ENCODE measurements at places on chromosomes 7 and 10. TPM values are rescaled to one million over a fixed set of nuclear protein-coding genes. Genes with fewer than 3 reads are reported as not detected.
A peak's percentile ranks its signal among the peaks of the same experiment; 100 is the strongest.

Gene FEZF1
- total RNA-seq = not detected

Gene WDR86
- total RNA-seq = 0.59 TPM

DNA sequence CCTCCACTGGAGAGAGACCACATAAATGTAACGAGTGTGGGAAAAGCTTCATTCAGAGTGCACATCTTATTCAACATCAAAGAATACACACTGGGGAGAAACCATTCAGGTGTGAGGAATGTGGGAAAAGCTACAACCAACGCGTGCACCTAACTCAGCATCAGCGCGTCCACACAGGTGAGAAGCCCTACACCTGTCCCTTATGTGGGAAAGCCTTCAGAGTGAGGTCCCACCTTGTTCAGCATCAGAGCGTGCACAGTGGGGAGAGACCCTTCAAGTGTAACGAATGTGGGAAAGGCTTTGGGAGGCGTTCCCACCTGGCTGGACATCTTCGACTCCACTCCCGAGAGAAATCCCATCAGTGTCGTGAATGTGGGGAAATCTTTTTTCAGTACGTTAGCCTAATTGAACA, 20.6 kb downstream of the FAM200A start:
- H3K4me3 ChIP-seq = no peak overlapping the region
- H3K27ac ChIP-seq = no peak overlapping the region
- no peaks in the 10 kb centered on the region for H3K4me1 ChIP-seq
- peaks cover 11% of the 10 kb centered on the region for H3K36me3 ChIP-seq
- H3K27me3 ChIP-seq = no peaks in the 10 kb centered on the region

Gene ZNF746
- 21.3 TPM for total RNA-seq

DNA sequence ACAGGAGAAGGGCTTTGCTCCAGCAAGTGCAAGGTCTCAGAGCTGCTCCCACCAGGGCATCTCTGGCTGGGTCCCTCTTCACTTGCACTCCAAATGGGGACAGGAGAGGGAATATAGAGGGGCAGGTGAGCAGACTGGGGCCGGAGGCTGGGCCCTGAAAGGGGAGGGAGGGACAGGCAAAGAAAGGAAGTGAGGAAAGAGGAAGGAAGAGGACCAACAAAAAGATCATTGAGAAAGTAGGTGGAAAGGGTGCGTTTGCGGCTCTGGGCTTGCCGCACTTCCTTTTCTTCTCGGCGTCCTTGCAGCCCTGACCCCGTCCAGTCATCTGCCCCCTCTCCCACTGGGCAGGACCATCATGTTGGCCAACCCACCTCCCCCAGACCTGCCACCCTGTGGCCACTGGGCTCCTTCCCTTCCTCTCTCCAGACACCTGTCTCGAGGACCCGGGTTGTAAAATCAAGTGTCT, 14.0 kb downstream of the ITPRIP start:
- peaks cover 97% of the 10 kb centered on the region for H3K4me1 ChIP-seq
- H3K27ac ChIP-seq = no peak overlapping the region
- no peaks in the 10 kb centered on the region for H3K27me3 ChIP-seq
- no peak for DNase-seq
- no peaks in the 10 kb centered on the region for H3K36me3 ChIP-seq

Gene COL28A1
- total RNA-seq = not detected

- H3K36me3 ChIP-seq = no peaks in the 10 kb centered on the region
- H3K4me3 ChIP-seq = peak overlapping the region; percentile 55
- H3K27ac ChIP-seq = peak overlapping the region; percentile 6
- H3K4me1 ChIP-seq = peaks cover 53% of the 10 kb centered on the region
These were observed 13.7 kb downstream of the INPP5A start for GRCh38 chr10:132551093-132551807.

Data from CD8-positive, alpha-beta memory T cell (primary cell).